Immature natural killer cell (primary cell): ENCODE measurements at places on chromosomes 1 and 21.

- DNase-seq, result no peak
Observed at GRCh38 chr1:24385160-24385940, 28.2 kb downstream of the STPG1 start.

DNA sequence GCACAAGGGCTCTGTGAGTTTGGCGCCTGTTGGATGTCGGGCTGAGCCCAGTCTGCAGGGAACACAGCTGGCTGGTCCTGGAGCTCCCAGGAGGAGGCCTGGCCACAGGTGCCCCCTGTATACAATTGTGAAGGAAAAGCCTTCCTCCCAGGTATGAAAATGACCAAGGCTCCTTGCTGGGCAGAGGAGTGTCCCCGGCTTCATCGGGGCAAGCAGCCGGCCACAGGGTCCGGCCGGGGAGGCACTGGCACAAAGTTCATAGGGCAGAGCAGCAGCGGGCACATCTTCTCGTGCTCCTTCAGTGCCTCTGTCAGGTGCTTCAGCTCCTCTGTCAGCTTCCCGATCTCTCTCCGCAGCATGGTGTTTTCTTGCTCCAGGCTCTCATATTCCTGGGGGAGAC lies 13.0 kb downstream of the BATF3 start:
- DNase-seq, result no peak

- DNase-seq, result no peak
Observed at GRCh38 chr1:239841631-239842030, 250.1 kb upstream of the FMN2 start.

DNA sequence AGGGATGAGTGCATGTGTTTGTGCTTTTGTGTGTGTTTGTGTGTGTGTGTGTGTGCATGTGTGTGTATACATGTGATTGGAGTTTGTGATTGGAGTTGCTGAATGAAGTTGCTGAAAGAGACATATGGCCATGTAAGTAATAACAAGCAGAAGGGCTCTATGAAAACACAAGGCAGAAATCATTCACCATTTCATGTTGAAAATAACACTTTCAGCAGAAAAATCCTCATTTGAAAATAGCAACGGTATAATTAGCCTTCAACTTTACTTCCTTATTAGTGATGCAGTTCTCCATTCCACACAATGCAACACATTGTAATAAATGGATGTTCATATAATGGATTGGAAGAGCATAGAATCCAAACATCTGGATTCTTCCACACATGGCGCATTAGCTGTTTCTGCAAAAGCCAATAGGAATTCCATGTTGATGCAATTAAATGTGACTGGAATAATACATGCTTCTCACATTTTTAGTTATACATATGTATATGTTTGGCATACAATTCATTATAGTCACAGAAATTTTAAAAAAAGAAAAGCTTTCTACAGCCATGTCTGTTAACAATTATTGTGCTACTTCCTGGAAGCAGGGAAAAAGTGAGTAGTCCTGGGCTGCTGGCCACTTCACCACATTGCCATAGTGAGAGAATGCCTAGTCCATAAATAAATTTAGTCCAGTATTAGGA lies 538.0 kb downstream of the LTN1 start:
- DNase-seq, result no peak

GRCh38 chr1:153368495-153368894 lies 6.9 kb downstream of the S100A12 start:
- no peak for DNase-seq

GRCh38 chr1:32339363-32339978 lies 3.4 kb upstream of the MARCKSL1 start:
- no peak for DNase-seq

DNA sequence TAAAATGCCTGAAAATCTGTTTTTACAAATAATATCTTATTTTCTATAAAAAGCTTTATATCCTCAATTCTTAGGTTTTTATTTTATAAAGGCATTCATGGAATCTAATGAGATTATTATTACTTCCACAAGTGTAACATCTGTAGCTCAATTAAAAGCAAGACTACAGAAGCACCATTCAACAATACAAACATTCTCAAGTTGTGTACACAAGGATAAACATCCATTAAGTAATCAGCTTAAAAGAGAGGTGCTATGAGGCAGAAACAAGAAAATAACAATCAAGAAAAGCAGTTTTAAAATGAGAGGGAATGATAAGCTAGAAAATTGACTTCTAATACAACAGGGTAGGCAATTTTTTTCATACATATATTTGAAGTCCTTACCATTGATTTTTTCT lies 326.1 kb downstream of the MRPL39 start:
- no peak for DNase-seq

GRCh38 chr1:89166705-89167104 lies 9.1 kb downstream of the GBP7 start:
- DNase-seq, result no peak
